Right kidney (tissue), 9 donors: ENCODE measurements at places on chromosomes 3 and 15.

GRCh38 chr15:51971032-51971374 lies 575 bp downstream of the LEO1 start:
- DNase-seq, result no peak

GRCh38 chr3:42805141-42805821 lies 991 bp upstream of the HIGD1A start:
- DNase-seq, result peak; percentile 45

- no peak for DNase-seq
These were observed 1.2 kb upstream of the TCAIM start for GRCh38 chr3:44337248-44337785.

GRCh38 chr15:59245559-59245958 lies 38.9 kb downstream of the LDHAL6B start:
- DNase-seq, result no peak

DNA sequence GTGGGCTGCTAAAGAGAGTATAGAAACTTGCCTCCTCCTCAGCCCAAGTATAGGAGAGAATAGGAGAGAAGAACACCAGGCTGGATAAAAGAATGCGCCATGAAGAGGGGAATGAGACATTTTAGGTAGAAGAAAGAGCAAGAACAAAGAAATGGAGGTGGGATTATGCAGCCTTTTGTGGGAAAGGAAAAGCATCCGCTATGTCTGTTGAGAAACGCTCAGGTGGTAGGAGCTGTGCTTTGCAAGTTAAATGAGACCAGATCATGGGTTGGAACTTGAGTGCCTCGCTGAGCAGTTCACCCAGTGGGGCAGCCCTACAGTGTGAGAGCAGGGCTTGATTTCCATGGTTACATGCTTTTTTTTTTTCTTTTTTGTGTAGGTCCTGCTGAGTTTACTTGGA lies 11.5 kb upstream of the RTP1 start:
- DNase-seq, result no peak

DNA sequence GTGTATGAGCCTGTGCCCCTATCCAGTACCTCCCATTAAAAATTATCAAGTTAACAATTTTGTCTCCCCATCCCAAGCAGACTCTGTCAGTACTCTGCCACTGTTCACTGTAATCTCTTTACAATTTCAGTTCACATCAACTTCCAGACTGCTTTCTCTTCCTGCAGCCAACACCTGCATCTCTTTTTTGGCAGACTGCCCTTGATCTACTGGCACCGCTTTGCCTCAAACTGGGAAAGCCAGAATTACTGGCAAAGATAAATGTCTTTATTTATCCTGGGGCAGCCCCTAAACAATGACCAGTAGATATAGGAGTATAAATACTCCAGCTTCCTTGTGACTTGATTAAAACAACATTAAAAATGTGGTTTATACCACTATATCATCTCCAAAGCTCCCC lies 494.1 kb downstream of the ZNF385D start:
- no peak for DNase-seq

DNA sequence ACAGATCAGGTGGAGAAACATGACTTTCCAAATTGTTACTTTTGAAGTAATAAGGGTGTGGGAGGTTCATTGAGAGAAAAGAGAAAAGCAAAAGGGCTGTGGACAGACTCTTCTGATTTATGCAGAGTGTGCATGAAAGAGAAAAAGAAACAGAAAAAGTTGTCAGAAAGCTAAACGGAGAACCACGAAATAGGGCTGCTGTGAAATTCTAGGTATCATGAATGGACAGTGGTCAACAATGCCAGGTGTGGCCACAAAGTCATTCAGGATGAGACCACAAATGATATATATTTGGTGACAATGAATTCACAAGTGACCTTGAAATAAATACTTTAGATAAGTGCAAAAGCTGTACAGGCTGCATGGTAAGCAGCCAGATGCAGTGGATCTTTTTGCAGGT lies 170.1 kb downstream of the IL5RA start:
- DNase-seq, result no peak

GRCh38 chr3:181458857-181459256 lies 252.9 kb upstream of the SOX2 start:
- no peak for DNase-seq
